ENCODE measurements at places on chromosomes 2 and 18.

- no peak for DNase-seq
Observed at GRCh38 chr2:129585760-129586159, 393.7 kb upstream of the RAB6C start.

- no peak for DNase-seq
Observed at GRCh38 chr18:74153377-74153776, 5.1 kb downstream of the TIMM21 start.

GRCh38 chr2:206981739-206982340 is 42.5 kb downstream of the CPO start:
- DNase-seq, result no peak

DNA sequence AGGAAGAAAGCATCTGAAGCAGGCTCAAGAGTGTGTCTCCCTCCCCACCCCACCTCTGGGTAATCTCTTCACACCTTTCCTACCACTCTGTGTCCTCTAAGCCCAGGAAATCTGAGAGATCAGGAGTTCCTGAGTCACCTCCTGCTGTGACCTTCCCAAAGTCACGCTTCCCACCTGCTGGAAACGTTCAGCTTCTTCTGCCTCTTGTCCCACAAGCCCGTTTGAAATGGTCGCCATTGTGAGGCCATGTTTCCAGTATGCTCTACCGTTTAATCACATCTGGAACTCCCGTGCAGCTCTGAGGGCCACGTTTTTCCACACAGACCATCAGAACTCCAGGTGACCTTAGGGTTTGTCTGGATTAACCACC is 25.9 kb downstream of the GREB1 start:
- DNase-seq, result no peak

Data from keratinocyte (primary cell).